Lung (tissue), 17 donors: ENCODE measurements at places on chromosomes 4 and X. TPM values are rescaled to one million over a fixed set of nuclear protein-coding genes. Genes with fewer than 3 reads are reported as not detected.

- no peaks in the 10 kb centered on the region for H3K4me1 ChIP-seq
- H3K27me3 ChIP-seq, result no peaks in the 10 kb centered on the region
- no peak overlapping the region for H3K27ac ChIP-seq
- no peak overlapping the region for H3K4me3 ChIP-seq
- DNase-seq, result peak; percentile 2
- no peaks in the 10 kb centered on the region for H3K36me3 ChIP-seq
These were observed 503.6 kb downstream of the IL1RAPL1 start for GRCh38 chrX:29090811-29091210.

DNA sequence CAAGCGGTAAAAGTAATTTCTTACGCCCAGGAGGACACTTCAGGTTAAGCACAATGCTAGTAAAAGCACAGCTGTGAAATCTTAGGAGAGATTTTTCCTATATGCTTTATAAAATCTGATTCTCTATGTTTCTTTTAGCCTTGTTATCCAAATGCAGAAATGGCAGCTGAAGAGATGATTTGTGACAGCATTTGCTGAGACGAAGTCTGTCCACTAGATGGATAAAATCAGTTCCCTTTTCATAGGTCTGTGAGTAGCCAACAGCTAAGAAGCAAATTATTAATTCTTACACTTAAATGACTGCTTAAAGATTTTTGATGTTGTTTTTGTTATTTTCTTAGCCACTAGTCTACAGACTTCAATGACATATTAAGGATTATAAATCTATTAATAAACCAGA is 5.3 kb downstream of the GPM6A start:
- H3K4me3 ChIP-seq, result no peak overlapping the region
- H3K36me3 ChIP-seq, result no peaks in the 10 kb centered on the region
- H3K27me3 ChIP-seq, result no peaks in the 10 kb centered on the region
- H3K4me1 ChIP-seq, result no peaks in the 10 kb centered on the region

DNA sequence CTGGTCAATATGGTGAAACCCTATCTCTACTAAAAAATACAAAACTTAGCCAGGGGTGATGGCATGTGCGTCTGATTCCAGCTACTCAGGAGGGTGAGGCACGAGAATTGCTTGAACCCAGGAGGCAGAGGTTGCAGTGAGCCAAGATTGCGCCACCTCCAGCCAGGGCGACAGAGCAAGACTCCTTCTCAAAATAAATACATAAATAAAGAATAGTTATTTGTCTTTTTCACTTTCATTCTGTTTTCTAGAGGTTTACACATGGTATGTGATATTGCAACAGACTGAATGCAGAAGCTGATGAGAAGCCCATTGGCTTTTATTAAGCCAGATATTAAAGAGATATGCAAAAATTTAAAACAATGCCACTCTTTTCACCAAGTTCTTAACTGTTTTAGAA is 8.2 kb downstream of the KLHL15 start:
- no peaks in the 10 kb centered on the region for H3K4me1 ChIP-seq
- no peak overlapping the region for H3K4me3 ChIP-seq
- DNase-seq, result no peak
- H3K27me3 ChIP-seq, result peaks cover 39% of the 10 kb centered on the region

DNA sequence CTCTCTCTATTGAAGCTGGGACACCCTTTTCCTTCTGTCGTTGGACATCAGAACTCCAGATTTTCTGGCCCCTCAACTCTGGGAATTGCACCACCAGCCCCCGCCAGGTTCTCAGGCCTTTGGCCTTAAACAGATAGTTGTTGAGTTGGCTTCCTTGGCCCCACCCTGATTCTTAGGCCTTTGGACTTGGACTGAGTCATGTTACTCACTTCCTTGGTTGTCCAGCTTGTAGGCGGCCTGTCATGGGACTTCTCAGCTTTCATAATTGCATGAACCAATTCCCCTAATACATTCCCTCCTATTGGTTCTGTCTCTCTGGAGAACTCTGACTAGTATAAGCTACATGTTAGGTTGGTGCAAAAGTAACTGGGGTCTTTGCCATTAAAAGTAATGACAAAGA is 195.7 kb downstream of the GPAT3 start:
- H3K27ac ChIP-seq, result no peak overlapping the region
- no peaks in the 10 kb centered on the region for H3K36me3 ChIP-seq
- DNase-seq, result no peak
- H3K4me3 ChIP-seq, result no peak overlapping the region
- no peaks in the 10 kb centered on the region for H3K4me1 ChIP-seq
- H3K27me3 ChIP-seq, result no peaks in the 10 kb centered on the region

- H3K4me3 ChIP-seq, result no peak overlapping the region
- H3K27me3 ChIP-seq, result no peaks in the 10 kb centered on the region
- no peak for DNase-seq
- H3K27ac ChIP-seq, result peak overlapping the region; percentile 51
These were observed 24.5 kb downstream of the KIAA0232 start for GRCh38 chr4:6806924-6807626.

DNA sequence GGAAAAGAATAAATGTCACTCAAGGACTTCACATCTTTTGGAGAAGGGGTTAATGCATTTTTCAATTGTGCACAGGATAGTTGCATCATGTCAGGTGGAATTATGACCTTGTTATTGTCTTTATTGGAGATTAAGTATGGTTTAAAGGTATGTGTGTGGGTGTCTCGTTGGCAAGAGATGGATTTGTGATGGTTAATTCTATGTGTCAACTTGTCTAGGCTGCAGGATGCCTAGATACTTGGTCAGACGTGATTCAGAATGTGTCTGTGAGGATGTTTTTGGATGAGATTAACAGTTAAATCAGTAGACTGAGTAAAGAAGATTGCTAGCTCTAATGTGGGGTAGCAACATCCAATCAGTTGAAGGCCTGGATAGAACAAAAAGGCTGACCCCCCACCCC is 42.2 kb upstream of the HSD17B10 start:
- peaks cover 15% of the 10 kb centered on the region for H3K27me3 ChIP-seq
- DNase-seq, result no peak
- H3K27ac ChIP-seq, result no peak overlapping the region
- H3K4me3 ChIP-seq, result no peak overlapping the region

- no peak overlapping the region for H3K27ac ChIP-seq
- H3K27me3 ChIP-seq, result no peaks in the 10 kb centered on the region
- no peak overlapping the region for H3K4me3 ChIP-seq
These were observed 525.5 kb upstream of the BOD1L1 start for GRCh38 chr4:14152834-14153519.

DNA sequence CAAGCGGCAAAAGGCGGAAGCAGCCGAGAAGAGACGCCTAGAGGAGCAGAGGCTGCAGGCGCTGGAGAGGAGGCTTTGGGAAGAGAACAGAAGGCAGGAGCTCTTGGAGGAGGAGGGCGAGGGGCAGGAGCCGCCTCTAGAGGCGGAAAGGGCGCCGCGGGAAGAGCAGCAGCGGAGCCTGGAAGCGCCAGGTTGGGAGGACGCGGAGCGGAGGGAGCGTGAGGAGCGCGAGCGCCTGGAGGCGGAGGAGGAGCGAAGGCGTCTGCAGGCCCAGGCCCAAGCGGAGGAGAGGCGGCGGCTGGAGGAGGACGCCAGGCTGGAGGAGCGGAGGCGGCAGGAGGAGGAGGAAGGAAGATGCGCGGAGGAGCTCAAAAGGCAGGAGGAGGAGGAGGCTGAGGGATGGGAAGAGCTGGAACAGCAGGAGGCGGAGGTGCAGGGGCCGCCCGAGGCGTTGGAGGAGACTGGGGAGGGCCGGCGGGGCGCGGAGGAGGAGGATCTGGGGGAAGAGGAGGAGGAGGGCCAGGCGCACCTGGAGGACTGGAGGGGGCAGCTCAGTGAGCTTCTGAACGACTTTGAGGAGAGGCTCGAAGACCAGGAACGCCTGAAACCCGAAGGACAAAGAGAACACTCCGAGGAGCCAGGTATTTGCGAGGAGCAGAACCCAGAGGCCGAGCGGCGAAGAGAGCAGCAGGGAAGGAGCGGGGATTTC is 72.9 kb downstream of the AASDH start:
- no peak overlapping the region for H3K27ac ChIP-seq
- no peaks in the 10 kb centered on the region for H3K36me3 ChIP-seq
- DNase-seq, result no peak
- no peaks in the 10 kb centered on the region for H3K4me1 ChIP-seq

- DNase-seq, result peak; percentile 6
- H3K27ac ChIP-seq, result no peak overlapping the region
- H3K27me3 ChIP-seq, result no peaks in the 10 kb centered on the region
- no peaks in the 10 kb centered on the region for H3K4me1 ChIP-seq
These were observed 97.4 kb downstream of the SHOX start for GRCh38 chrX:727738-728621.

DNA sequence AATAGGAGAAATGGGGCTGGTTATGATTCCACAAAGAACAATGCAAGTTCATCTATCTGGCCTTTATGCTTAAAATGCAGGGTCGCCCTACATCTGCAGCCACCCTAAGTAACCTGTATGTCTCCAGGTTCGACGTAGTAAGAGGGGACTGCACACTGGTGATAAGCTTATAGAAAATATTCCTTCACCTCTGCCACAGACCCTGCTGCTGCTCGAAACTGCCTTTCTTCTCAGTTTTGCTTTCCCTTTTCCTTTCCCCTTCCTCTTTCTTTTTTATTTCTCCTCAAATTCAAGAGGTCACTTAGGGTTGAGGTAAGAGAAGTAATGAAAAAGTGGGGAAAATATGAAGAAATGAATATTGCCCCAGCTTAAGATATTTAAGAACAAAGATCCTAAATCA is 123.5 kb downstream of the DCHS2 start:
- H3K36me3 ChIP-seq, result no peaks in the 10 kb centered on the region
- no peaks in the 10 kb centered on the region for H3K27me3 ChIP-seq
- H3K4me3 ChIP-seq, result no peak overlapping the region
- no peak overlapping the region for H3K27ac ChIP-seq
- no peak for DNase-seq

GRCh38 chrX:28966331-28966730 is 379.1 kb downstream of the IL1RAPL1 start:
- H3K4me1 ChIP-seq, result no peaks in the 10 kb centered on the region
- peak; percentile 51 for DNase-seq
- H3K27ac ChIP-seq, result no peak overlapping the region
- no peak overlapping the region for H3K4me3 ChIP-seq

GRCh38 chr4:75327804-75328512 is 186.2 kb downstream of the RCHY1 start:
- H3K4me3 ChIP-seq, result no peak overlapping the region
- H3K27ac ChIP-seq, result no peak overlapping the region
- no peak for DNase-seq
- no peaks in the 10 kb centered on the region for H3K4me1 ChIP-seq

GRCh38 chr4:54572152-54572542 is 85.6 kb upstream of the KIT start:
- DNase-seq, result no peak
- no peak overlapping the region for H3K27ac ChIP-seq
- no peaks in the 10 kb centered on the region for H3K4me1 ChIP-seq
- H3K4me3 ChIP-seq, result no peak overlapping the region

- no peaks in the 10 kb centered on the region for H3K4me1 ChIP-seq
- no peak overlapping the region for H3K27ac ChIP-seq
- no peak overlapping the region for H3K4me3 ChIP-seq
- no peaks in the 10 kb centered on the region for H3K36me3 ChIP-seq
These were observed 194.7 kb downstream of the STIM2 start for GRCh38 chr4:27055221-27055760.

- H3K4me1 ChIP-seq, result no peaks in the 10 kb centered on the region
- no peak overlapping the region for H3K4me3 ChIP-seq
- no peaks in the 10 kb centered on the region for H3K36me3 ChIP-seq
- H3K27me3 ChIP-seq, result no peaks in the 10 kb centered on the region
- H3K27ac ChIP-seq, result no peak overlapping the region
These were observed 23.3 kb upstream of the CBLL2 start for GRCh38 chrX:22249371-22249770.

DNA sequence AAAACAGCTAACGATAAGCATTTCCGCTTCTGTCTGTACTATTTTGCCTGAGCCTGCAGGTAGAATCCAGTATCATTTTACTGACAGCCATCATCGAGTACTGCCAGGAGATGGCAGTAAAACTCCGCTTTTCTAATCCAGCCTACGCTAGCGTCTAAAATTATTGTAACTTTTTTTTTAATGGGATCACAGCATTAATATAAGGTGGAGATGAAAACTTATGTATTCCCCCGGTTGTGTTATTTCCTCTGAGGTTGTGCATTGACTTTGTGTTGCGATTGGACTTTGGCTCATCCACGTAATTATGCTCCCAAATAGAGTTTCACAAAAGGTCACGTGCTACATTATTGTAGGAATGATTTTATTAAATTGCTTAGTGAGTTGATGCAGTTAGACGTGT is 248.1 kb downstream of the C4orf33 start:
- H3K4me3 ChIP-seq, result no peak overlapping the region
- H3K4me1 ChIP-seq, result no peaks in the 10 kb centered on the region
- H3K27ac ChIP-seq, result no peak overlapping the region
- no peaks in the 10 kb centered on the region for H3K36me3 ChIP-seq

DNA sequence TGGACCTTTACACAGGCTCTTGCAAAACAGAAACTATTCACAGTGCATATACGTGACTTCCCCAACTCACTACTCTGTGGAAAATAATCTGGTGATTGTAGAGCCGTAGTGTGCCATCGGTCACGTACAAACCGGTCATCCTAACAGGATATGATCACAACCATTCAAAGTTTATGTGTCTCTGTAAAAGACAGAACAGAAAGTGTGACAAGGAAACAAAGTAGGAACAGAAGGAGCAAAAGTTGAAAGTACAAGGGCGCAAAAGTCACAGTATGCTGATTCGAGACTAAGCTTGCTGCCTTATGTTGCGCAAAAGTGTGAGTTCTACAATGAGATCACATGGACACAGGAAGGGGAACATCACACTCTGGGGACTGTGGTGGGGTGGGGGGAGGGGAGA is 18.6 kb downstream of the MEPE start:
- H3K36me3 ChIP-seq, result no peaks in the 10 kb centered on the region
- H3K4me3 ChIP-seq, result no peak overlapping the region
- no peak for DNase-seq
- no peak overlapping the region for H3K27ac ChIP-seq

DNA sequence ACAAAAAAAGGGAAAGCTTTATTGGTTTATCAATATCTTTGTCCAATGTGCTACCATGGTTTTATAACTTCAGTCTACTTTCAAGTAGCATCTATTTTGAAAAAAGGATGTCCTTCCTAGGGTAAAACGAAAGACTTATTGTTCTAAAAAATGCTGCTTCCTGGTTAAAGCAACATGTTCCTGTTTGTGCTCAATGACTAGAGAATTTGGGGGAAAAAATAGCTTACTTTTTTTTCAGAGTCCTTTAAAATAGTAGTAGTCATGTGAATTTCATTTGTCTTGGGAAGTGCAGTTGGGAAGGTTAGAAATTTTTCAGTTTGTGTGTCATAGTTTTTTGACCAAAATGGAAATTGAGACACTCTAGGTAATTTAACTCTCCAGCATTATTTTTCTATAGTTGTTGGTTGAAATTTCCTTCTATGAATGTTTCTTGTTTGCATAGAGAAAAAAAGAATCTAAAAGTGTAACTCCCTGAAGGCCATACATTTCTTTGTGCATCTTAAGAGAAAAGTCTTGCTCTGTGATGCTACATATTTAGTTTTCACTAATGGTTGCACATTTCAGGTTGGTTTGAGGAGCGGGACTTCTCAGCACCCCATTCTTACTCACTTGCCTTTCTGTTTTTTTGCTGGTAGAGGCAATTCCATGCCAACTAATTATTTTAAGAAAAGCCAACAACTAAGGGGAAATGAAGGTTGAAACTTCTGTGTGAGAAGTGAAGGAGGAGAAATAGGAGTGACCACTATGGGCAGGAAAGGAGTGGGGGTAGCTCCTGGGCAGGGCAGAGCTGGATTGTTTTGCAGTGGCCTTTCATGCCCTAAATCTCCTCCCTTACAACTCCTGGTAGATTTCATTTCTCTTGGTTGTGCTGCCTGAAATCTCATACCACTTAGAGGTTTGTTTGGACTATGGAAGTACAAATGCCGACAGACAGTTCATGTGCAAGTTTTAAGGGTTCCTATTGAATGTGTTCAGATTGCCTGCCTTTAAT is 76.4 kb downstream of the RAPGEF2 start:
- peak overlapping the region; percentile 4 for H3K27ac ChIP-seq
- peaks cover 9% of the 10 kb centered on the region for H3K4me1 ChIP-seq
- no peak overlapping the region for H3K4me3 ChIP-seq
- no peaks in the 10 kb centered on the region for H3K27me3 ChIP-seq
- H3K36me3 ChIP-seq, result no peaks in the 10 kb centered on the region

Gene HELT
- total RNA-seq, result not detected

Gene DKK2
- 6.4 TPM for total RNA-seq

Gene SMIM14
- total RNA-seq, result 42.8 TPM
